Activated CD8-positive, alpha-beta memory T cell treated with anti-CD3 and anti-CD28 coated beads, Interleukin-2, amount 50 U/mL, for 48 hours (primary cell): ENCODE measurements at places on chromosomes 16 and 17.

DNA sequence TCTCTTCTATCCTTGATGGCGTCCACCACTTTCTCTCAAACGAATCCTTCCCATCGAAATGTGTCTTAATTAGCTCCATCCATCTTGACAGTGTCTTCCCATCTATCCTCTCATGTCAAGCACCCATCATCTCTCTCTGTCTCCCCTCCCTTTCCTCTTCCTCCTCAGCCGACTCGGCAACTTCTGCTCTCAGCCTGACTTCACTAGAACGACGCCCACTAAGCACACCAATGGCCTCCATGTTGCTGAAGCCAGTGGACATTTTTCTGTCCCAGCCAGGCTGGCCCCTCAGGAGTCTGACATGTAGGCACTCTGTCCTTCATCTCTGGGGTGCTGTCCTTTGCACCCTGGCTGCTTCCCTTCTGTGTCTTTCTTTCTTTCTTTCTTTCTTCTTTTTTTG is 2.5 kb upstream of the SPATA20 start:
- DNase-seq: no peak

- DNase-seq: no peak
Observed at GRCh38 chr17:66557886-66558285, 255.5 kb downstream of the PRKCA start.

DNA sequence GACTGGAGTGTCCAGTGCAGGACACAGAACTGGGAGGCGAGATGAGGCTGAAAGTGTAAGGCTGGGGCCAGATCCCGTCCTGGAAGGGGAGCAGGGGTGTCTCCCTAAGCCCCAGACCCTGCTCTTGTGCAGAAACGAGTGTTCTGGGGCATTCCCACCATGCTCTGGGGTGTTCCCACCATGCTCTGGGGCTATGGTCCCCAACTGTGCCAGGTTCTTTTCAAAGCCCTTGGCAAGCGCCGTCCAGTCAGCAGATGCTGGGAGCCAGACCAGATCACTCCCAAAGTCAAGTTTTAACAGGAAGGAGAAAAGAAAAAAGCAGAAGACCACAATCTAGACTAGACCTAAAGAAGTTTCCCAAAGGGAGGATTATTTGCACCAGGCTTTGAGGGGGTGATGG is 2.5 kb downstream of the TAX1BP3 start:
- no peak for DNase-seq

DNA sequence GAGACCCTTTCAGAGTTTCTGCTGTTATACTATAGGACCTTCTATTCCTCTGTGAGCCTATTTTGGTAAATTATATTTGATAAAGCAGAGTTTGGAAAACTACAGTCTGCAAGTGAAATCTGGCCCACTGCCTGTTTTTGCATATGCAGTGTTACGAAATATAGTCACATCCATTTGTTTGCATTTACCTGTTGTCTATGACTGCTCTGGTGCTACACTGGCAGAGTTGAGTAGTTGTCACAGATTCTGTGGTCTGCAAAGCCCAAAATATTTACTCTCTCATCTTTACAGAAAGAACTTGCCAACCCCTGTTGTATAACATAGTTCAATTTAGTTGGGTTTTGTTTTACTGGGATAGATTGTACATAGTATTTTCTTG is 42.3 kb downstream of the TNRC6A start:
- no peak for DNase-seq

DNA sequence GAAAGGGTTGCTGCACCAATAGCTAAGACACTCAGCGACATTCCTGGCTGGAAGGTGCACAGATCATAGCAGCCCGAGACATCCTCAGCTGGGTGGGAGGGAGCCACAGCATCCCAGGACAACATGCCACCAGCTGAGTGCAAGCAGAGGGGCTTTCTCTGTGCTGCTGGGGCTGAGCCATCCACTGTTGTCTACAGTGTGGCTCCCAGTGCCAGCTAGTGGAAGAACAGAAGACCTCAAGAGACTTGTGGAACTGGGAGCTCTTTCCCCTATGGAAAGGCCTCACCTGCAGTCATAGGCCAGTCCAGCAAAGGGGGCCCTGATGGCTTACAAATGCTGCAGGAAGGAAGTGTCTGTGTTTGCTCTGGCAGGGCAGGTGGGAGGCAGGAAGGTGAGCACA is 131.0 kb downstream of the C16orf78 start:
- no peak for DNase-seq
